Astrocyte (in vitro differentiated cells and primary cell): ENCODE measurements at places on chromosomes 3 and 15.

DNA sequence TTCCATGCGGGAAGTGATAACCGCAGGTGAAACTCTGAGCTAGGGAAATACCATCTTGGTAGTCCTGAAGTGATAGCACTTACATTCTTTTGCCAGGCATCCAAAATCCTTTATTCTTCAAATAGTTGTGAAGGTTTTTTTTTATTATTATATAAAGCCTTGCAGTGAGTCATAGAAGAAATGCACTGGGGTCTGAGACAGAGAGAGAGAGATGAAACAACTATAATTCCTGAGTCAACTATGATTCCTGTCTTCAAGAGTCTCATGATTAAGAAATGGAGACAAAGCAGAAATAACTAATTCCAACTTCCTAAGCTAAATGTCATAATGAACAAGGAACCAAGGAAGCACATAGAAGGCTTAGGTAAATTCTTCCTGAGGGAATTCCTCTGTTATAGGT is 495.6 kb downstream of the LPP start:
- peak; percentile 69 for DNase-seq

GRCh38 chr3:8741581-8742261 is 8.1 kb downstream of the CAV3 start:
- peak; percentile 82 for DNase-seq

GRCh38 chr3:46629551-46630517 is 17.5 kb downstream of the FAM240A start:
- DNase-seq, result peak; percentile 61

GRCh38 chr3:175857666-175858270 is 998.6 kb downstream of the NAALADL2 start:
- DNase-seq, result peak; percentile 37

DNA sequence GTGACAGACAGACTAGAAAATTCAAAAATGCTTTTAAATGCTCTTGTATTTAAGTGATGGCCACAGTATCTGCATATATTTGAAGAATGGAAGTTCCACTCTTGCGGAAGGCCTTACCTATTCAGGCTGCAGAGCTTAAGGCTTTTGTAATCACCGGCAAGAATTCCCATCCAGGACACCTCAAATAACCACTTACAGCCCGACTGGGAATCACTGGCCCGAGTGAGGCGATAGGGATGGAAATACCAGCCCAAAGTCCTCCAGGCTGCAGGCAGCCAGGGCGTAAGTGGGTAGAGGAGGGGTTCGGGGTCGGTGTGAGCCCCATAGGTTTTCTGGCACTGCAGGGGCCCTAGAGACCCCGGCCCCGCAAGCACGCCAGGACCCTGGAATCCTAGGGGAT is 9.5 kb downstream of the CMTM7 start:
- DNase-seq, result no peak

GRCh38 chr15:98865397-98866339 is 141.9 kb downstream of the PGPEP1L start:
- DNase-seq, result peak; percentile 67

DNA sequence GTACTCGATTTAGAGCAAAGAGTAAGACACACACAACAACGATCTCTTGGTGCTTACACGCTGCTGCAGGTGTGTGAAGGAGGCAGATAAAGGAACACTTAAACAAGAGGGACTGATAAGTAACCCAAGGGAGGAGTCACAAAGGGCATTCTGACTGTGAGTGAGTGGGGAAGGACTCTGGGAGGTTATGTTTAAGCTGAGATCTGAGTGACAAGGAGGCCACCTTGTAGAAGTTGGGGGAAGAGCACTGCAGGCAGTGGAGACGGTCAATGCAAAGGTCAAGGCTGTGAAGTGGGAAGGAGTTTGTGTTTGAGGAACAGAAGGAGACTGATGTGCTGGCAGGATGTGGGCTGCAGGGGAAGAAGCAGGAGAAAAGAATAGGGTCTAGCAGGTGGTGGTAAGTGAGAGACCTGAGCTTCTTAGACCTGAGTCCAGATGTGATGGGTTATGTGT is 63.1 kb downstream of the LPP start:
- no peak for DNase-seq

- DNase-seq, result no peak
These were observed 129.1 kb downstream of the RAP2B start for GRCh38 chr3:153291059-153291685.

GRCh38 chr3:133937061-133937686 is 41.5 kb upstream of the RAB6B start:
- DNase-seq, result no peak

DNA sequence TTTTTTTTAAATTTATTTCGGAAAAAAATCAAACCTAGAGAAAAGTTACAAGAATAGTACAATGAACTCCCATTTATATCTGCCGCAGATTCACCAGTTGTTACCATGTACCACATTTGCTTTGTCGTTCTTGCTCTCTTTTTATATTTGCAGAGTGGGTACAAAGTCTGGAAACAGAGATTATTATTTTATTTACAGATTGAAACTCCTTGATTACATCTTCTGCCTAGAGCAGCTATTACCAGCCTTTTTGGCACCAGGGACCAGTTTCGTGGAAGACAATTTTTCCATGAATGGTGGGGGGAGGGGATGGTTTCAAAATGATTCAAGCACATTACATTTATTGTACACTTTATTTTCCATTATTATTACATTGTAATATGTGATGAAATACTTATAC is 8.3 kb downstream of the MEF2A start:
- no peak for DNase-seq

DNA sequence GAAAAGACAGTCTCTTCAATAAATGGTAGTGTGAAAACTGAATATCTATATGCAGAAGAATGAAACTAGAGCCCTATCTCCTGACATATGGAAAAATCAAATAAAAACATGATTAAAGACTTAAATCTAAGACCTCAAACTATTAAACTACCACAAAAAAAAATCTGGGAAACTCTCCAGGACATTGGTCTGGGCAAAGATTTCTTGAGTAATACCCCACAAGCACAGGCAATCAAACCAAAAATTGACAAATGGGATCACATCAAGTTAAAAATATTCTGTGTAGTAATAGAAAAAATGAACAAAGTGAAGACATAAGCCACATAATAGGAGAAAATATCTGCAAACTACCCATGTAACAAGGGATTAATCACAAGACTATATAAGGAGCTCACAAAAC is 286.4 kb downstream of the TBC1D5 start:
- DNase-seq, result no peak

DNA sequence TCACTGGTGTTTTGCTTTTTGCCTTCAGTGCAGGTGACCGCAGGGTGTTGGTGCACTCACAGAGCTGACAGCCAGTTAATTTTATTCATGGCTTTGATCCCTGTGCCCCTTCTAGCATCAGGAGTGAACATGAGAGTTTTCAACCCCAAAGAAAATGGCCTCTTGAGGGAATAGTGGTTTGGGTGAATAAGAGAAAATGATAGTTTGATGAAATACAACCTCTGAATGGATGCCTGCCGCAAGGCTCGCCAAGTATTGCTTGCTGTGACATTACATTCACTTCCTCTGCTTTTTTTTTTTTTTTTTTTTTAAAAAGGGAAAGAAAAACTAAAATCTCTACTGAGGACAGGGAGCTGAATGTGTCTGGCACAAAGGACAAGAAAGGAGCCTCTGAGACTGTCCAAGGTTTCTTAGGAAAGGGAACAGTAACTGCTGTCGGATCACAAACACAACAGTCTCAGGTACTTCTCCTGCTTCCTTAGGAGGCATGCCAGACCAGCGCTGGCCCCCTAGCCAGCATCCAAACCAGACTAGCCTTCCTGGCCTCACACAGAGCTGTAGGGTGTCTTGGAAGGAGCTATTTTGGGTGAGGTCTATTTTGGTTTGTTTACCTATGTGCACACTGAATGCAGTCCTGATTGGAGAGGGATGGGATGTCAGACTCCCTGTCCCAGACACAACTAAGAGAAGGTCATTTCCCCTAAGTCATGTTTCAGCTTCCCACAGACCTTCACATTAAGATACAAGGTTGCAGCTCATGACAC is 29.0 kb downstream of the CCDC80 start:
- DNase-seq, result no peak
